Stimulated activated CD8-positive, alpha-beta memory T cell treated with anti-CD3 and anti-CD28 coated beads, Interleukin-4, amount 100 ng/mL, for 4 hours (primary cell): ENCODE measurements at places on chromosomes 2 and 18.

- no peak for DNase-seq
Observed at GRCh38 chr2:198417836-198418235, 613.4 kb downstream of the PLCL1 start.

- no peak for DNase-seq
Observed at GRCh38 chr2:232076736-232077135, 115.2 kb downstream of the DIS3L2 start.

DNA sequence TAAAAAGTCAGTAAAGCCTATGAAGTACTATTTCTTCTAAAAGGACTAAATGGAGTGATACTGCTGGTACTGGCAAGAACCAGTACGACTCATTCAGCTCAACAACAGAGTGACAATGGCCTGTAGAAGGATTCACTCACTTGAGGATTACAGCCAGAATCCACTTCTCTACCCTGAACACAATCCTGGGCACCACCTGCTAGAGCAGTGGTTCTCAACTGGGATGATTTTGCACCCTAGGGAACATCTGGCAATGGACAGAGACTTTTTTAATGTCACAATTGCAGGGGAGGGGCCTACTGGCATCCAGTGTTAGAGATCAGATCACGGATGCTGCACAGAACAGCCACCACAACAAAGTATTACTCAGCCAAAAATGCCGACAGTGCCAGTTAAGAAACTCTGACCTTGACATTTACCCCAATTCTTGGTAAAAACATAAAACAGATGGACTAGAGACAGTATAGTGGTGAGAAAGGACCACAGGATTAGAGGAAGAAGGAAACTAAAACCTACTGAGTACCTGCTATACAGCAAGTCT, 5.0 kb downstream of the SPIRE1 start:
- DNase-seq: no peak

- DNase-seq: no peak
Observed at GRCh38 chr2:50066873-50067272, 912.6 kb upstream of the FSHR start.

GRCh38 chr2:55916473-55917049, 7.0 kb downstream of the EFEMP1 start:
- no peak for DNase-seq

DNA sequence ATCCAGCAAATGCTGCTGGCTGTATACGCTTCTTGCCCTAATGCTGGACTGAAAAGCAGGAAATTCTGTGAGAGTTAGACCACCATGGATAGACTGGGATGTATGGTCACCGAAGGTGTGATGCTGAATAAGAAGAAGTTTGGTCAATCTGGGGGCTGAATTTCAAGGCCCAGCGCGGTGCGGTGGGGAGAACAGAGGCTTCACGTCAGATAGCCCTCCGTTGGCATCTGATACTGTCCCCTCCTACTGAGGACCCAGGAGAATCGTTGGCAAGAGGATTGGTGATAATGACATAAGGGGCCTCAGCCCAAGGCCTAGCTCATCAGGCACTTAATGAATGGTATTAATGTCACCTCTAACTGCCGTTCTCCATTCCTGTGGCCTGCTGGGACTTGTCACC, 97.3 kb upstream of the ST3GAL5 start:
- DNase-seq: no peak

- no peak for DNase-seq
Observed at GRCh38 chr2:201058914-201059313, 12.6 kb downstream of the HYCC2 start.

DNA sequence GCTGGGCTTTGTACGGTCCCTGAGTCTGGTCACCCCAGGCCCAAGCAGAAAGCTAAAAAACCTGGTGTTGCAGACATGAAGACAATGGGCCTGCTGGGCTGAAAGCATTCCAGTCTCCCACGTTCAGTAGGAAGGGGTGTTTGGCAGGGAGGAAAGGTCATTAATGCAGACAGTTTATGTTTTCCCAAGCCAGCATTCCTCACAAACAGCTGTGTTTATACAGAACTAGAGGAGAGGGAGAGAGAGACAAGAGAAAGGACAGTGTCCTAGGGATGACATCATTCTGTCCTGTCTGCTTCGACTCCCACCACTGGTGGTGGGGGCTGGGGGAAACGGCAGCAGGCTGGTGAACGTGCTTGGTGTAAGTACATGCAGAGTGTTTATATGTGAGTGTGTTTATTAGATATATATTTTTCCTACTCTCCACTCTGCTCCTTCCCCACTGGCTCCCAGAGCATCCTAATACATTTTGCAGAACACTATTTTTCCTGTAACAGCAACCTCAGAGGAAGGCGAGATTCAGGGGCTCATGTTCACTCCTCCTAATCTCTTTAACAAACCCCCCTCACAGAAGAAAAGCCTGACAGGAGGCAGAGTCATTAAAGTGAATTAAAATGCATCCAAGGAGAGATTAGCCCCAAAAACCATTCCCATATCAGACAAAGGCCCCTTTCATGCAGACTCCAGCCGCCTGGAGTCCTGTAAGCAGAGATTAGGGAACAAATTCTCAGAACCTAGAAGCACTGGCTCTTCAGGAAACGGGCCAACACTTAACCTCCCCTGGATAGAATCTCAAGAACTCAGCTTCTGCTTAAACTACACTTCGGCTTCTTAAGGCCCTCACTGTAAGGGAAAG, 380.4 kb downstream of the TNS1 start:
- DNase-seq: no peak

DNA sequence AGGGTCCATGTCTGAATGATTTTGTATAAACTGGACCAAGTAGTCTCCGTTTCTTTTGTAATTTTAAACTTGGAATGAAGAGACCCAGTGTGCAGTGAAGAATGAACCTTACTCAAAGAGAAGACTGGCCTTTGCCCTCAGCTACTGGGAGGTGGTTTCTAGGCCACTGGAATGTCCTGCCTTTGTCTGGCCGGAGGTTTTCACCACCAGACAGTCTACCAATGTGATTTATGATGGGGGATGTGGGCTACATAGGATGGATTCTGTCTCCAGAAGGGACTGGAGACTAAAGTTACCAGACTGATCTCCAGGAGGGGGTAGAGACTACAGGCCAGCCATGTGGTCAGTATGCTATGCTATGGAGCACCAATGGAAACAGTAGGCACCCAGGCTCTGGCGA, 42.8 kb upstream of the RAB31 start:
- no peak for DNase-seq

GRCh38 chr2:180730976-180731375, 249.4 kb upstream of the UBE2E3 start:
- DNase-seq: no peak

GRCh38 chr2:10372203-10372861, 69.6 kb downstream of the HPCAL1 start:
- no peak for DNase-seq

- DNase-seq: no peak
Observed at GRCh38 chr18:51053814-51054213, 23.8 kb downstream of the SMAD4 start.

- no peak for DNase-seq
Observed at GRCh38 chr2:190668892-190669291, 20.0 kb downstream of the NAB1 start.

DNA sequence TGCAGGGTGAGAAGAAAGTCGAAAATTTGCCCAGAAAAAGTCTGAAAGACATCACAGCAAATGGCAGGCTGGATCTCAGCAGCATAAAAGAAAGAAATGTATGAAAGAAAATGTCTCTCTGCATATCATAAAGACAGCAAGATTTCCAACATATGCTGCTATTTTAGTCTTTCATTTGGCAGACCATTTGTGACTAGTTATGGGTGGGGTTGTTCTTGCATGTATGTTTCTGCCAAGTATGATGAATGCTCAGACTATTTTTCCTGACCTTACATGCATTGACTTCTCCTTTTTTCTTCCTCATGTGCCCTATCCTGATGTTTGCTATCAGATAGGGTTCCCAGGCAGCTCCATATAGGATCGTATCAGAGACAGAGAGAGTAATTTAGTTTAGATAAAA, 58.5 kb upstream of the PARD3B start:
- no peak for DNase-seq

DNA sequence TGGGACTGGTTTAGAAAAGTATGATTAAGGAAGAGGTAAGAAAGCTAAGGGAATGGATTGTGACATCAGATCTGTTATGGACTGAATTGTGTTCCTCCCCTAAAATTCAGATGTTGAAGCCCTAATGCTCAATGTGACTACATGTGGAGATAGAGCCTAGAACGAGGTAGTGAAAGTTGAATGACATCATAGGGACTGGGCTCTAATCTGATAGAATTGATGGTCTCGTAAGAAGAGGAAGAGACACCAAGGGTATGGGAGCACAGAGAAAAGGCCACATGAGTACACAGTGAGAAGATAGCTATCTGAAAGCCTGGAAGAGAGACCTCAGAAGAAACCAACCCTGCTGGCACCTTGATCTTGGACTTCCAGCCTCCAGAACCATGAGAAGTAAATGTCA, 178.3 kb downstream of the TRIB2 start:
- no peak for DNase-seq
